ENCODE measurements at places on chromosomes 3 and 15.

- no peak for DNase-seq
Measured at GRCh38 chr15:39870537-39870936, 49.5 kb downstream of the GPR176 start.

DNA sequence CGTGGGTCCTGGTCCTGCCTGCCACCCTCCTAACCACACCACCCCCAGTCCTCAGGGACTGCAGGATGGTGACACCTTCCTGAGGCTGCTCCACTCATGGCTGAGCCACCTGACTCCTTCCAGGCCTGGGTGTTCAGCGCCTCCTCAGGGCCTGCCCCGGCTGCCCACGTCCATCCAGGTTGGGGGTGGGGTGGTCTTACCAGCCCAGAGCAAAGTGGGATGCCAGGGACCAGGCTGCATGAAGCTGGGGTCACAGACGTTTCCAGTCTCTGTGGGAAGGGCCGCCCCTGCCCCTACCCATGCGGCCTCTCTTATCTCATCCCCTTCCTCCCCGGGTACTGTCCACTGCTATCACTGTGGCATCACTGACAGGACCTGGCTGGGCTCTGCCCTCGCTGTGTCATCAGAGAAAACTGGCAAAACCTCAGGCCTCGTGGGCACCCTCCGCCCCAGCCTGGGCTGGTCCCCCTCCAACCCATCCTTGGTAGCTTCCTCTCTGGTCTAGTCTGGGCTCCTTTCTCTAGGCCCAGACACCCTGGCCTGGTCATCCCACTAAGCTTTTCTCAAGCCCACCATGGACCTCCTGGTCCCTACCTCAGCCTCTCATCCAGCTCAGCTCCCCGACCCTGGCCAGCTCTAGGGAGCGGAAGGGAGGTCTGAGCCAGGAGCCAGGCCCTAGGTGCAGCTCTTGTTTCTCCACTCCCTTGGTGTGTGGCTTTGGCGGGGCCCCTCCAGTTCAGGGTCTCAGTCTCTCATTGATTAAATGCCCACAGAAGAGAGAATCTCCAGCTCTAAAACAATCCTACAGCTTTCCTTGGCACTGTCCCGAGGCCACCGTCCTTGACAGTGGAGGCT is 32.9 kb downstream of the WNT7A start:
- no peak for DNase-seq

GRCh38 chr3:157261000-157261399 is 101.1 kb upstream of the CCNL1 start:
- no peak for DNase-seq

GRCh38 chr15:70474471-70475406 is 288.6 kb downstream of the UACA start:
- DNase-seq = no peak

DNA sequence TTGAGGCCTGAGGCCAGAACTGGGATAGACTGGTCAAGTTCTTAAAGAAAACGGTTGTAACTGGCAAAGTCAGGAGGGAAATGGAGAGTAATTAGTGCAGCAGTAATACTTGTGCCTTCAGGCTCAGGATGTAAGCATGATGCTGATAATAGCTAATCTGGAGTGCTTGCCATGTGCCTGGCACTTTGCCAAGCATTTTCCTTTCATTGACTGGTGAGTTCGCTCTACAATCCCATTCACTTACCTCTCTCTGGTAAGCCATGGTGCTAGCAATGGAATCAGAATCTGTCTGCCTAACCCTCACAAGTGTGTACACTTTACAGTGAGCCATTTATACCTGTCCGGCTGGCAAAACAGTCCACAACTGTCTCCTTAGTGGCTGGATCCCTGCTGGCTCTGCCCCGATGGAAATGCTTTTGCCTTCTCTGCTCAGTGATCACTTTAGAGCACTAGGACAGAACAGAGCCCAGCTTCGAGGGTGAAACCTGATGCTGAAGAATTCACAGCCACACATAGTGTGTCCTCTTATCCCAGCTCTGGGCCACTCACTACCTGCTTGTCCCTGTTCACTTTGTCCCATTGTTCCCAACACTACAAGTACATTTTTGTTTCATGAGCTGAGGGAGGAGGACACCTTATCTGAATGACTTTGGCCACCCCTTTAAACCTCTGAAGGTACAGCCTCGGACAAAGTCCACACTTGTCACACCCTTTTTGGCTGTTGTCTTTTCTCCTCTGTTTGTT is 10.3 kb downstream of the CHP1 start:
- no peak for DNase-seq

GRCh38 chr3:48267782-48268181 is 26.9 kb downstream of the ZNF589 start:
- DNase-seq = no peak

GRCh38 chr3:134923286-134923685 is 128.2 kb downstream of the EPHB1 start:
- DNase-seq = no peak

GRCh38 chr3:107421170-107421792 is 44.0 kb downstream of the CCDC54 start:
- DNase-seq = no peak

DNA sequence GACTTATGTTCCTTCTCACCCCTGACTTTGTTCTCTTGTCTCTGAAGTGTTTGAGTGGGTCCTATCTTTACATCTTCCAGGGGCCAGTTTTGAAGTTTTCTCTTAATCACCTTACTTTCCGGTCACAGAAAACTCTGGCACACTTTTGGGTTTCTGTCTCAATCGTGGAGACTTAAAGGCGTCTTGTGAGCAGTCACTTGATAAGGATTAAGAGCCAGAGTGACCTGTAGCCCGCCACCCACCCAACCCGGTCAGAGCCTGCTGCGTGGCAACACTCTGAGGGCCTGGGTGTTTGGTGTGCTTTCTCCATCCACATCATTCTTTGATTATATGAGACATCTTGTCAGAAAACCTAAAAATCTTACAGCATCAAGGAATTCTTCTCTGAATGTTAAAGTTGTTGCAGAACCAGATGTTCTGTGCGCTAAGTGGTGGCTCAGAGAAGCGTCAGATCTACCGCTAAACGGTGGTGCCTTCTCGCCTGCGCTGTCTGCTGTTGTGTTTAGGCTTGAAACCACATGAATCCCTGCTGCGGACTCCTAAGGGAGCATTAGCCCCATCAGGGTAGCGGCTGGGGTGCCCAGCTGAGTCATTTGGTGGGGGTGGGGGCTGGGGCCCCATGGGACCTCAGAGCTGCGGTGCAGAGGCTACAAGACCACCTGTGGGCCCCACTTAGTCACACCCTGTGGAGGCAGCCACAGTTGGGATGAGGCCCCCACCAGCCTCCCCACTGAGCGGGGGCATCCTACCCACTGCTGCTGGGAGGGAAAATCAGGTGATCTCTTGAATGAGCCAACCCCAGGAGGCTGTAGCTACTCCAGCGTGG is 158.7 kb upstream of the BHLHE40 start:
- DNase-seq = no peak

GRCh38 chr3:193241716-193242115 is 694 bp downstream of the PLAAT1 start:
- DNase-seq = no peak

DNA sequence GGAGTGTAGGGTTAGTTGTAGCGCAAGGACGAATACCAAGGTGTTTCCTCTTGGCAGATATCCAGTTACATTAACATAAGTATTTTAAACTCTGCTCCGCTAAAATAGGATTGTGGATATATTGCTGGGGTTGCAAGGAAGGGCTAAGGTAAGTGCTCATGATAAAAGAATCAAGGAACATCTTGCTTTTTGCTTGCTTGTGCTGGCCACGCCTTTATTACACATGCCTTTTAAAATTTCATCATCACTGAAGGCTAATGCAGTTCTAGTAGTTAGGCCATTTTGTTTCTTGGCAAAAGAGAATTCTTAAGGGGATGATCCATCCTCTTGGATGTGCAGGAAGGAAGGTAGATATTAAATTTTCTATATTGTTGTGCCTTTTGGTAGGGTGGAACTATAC is 415.6 kb upstream of the TPM1 start:
- DNase-seq = no peak

GRCh38 chr15:58562135-58562534 is 130.3 kb downstream of the LIPC start:
- no peak for DNase-seq

Data from stimulated activated CD4-positive, alpha-beta T cell treated with anti-CD3 and anti-CD28 coated beads, TNF-alpha, amount 100 ng/mL, for 48 hours (primary cell).